H7 (cell line): ENCODE measurements at places on chromosomes 3 and 15. TPM values are rescaled to one million over a fixed set of nuclear protein-coding genes. Genes with fewer than 3 reads are reported as not detected.

DNA sequence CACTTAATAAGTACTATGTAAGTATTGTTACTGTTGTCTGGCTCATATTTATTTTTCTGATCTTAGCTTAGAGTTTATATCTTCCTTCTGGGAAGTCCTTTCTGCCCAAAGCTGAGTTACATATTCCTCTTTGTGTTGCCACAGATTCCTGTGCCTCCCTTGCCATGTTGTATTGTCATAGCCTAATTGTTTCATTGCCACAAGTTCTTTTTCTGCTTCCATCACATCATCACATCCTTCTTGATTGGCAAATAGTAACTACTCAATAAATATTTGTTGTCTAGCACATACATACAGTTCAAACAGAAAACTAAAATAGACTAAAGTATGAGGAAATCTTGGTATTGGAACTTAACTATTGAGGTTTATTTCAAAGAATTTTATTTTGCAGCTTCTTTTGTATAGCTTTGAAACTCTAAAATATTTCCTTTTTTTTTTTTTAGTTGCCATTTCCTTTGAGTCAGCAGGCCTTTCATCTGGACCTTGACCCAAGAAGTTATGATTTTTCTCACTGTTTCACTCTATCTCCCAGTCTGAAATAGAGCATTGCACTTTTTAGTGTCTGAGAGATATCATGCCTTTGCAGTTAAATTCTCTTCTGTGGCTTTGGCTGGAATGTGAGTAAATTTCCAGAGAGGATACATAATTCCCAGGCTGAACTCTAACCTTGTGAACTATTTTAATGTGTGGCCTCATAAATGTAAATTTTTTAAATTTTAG, 98.2 kb downstream of the ZNF609 start:
- DNase-seq, result no peak

- DNase-seq, result no peak
These were observed 145.6 kb downstream of the TCF12 start for GRCh38 chr15:57064033-57064432.

- DNase-seq, result no peak
These were observed 670.0 kb downstream of the SI start for GRCh38 chr3:164408326-164408725.

The MST1R gene
- 0.76 and 2.0 TPM in 2 replicates for total RNA-seq

The ZNF80 gene
- not detected in 2 replicates for total RNA-seq

GRCh38 chr3:151426341-151426657, 34.6 kb downstream of the IGSF10 start:
- DNase-seq, result peak; percentile 39

The GOLGA6L4 gene
- total RNA-seq, result 0.10 and 1.8 TPM in 2 replicates

The GOLGA8B gene
- total RNA-seq, result 18.8 and 21.9 TPM in 2 replicates

The ACTR8 gene
- total RNA-seq, result 21.2 and 27.6 TPM in 2 replicates

The USP3 gene
- 30.0 and 50.8 TPM in 2 replicates for total RNA-seq

GRCh38 chr3:115912372-115912771, 289.1 kb downstream of the GAP43 start:
- DNase-seq, result no peak

GRCh38 chr3:31275038-31275572, 257.6 kb upstream of the STT3B start:
- no peak for DNase-seq

The DPPA2 gene
- total RNA-seq, result 10.3 and 17.7 TPM in 2 replicates

DNA sequence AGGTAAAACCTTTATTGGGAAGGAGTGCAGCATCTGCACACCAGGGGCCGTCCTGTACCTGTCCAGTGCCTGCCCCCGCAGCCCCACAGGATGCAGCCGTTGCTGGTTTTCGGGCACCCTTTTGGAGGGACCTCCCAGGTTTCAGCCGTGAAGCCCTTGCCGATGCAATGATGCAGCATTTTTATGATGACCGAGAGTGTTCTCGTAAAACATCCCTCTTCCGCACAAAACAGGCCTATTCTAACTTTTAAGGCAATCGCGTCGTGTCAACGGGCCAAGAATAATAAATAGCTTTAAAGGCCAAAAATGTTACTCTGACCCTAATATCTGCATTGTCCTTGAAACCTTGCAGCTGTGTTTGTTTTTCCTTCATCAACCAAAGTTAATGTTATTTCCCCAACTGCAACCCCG, 126.1 kb downstream of the LRRK1 start:
- DNase-seq, result peak; percentile 19

DNA sequence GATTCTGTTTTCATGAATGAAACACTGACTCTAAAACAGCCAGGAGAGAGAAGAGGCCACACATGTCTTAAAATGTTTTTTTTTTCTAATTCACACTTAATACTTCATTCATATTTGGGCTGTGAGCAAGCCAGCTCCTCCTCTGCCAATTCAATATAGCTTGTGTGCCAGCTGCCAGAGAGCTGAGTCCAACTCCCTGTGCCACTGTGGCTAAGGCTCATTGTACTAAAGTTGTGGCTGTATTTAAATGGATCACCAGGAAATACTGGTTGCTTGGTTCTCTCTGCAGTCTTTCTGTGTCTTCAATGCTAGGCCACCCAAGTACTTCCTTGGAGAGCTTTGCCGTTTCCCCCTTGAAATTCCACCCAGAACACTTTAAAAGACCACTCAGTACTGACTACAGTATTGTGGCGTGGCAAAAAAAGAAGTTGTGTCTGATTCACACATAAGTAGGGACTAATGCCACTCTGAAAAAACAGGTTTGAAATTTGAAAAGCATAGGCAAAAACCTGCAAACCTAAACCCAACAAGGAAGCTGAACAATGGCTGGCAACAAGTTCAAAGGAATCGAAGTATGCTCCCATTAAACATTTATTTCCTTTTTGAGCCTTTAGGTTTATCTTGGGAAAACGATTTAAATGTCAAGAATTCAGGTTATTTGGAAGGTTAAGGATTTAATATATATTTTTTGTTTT, 524.7 kb downstream of the DIPK2A start:
- no peak for DNase-seq

GRCh38 chr3:53122255-53122932, 7.8 kb downstream of the RFT1 start:
- no peak for DNase-seq

GRCh38 chr15:101185336-101185735, 66.5 kb downstream of the CHSY1 start:
- DNase-seq, result no peak

The APBA2 gene
- 13.9 and 15.6 TPM in 2 replicates for total RNA-seq

- DNase-seq, result peak; percentile 75
These were observed 695 bp downstream of the GMPS start for GRCh38 chr3:155870945-155871745.

The SAXO2 gene
- 1.1 and 8.6 TPM in 2 replicates for total RNA-seq

- no peak for DNase-seq
These were observed 265.5 kb upstream of the ATP10A start for GRCh38 chr15:26128611-26129140.

The P2RY14 gene
- total RNA-seq, result not detected in 2 replicates

GRCh38 chr3:193230610-193231009, 10.4 kb upstream of the PLAAT1 start:
- DNase-seq, result no peak

DNA sequence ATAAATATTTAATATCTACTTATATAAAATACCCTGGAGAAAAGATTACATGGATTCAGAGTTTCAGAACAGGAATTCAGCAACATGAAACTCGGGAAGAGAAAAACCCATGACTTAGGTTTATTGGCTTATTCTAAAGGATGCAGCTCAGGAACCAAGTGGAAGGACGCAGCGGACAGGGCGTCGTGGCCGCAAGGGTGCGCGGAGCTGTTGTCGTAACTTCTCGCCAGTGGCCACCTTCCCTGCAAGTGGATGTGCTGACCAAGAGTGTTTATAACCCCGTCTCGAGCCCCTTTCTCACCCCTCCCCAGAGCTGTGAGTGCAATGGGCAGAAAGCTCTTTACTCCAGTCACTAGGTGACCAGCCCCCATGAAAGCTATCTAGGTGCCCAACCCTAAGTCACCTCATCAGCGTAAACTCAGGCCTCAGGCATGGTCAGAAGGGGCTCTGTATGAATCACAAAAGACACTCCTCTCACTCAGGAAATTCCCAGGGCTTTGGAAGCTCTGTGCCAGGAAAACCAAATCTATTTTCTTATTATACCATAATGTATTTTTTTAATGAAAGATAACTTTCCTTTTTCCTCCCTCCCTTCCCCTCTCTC, 77.3 kb downstream of the CHRNA7 start:
- DNase-seq, result no peak

The AADACL2 gene
- not detected in 2 replicates for total RNA-seq

- peak; percentile 65 for DNase-seq
These were observed 69.9 kb upstream of the DLG1 start for GRCh38 chr3:197368330-197368729.

The HGD gene
- total RNA-seq, result 0.18 and 1.4 TPM in 2 replicates

GRCh38 chr15:66821307-66821706, 119.3 kb downstream of the SMAD6 start:
- no peak for DNase-seq

- DNase-seq, result no peak
These were observed 601.2 kb upstream of the KCNMB2 start for GRCh38 chr3:177935047-177935446.
